Stimulated activated CD8-positive, alpha-beta memory T cell treated with anti-CD3 and anti-CD28 coated beads, Interleukin-12 subunit alpha, Interleukin-12 subunit beta, amount 100 ng/mL, for 1 hour (primary cell): ENCODE measurements at places on chromosomes 4 and X.

DNA sequence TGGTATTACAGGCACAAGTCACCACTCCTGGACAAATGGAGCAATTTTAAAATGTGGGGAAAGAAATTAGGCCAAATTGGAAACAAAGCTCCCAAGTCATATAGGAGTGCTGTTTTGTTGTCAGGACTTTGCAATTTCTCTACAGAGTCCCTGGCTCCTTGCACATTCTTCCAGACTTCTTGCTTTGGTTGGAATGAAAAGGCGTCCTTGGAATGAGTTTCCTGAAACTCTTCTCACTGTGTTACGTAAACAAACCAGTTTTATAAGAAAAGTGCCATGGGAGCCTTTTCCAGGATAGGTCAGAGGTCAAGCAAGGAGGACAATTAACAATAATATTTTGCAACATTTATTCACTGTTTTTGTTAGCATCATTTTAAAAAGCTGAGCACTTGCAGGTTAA, 32.4 kb upstream of the KIT start:
- DNase-seq, result no peak

- DNase-seq, result no peak
Observed at GRCh38 chrX:69128588-69128987, 36.7 kb downstream of the PJA1 start.

- no peak for DNase-seq
Observed at GRCh38 chrX:68183612-68184214, 249.6 kb downstream of the OPHN1 start.

DNA sequence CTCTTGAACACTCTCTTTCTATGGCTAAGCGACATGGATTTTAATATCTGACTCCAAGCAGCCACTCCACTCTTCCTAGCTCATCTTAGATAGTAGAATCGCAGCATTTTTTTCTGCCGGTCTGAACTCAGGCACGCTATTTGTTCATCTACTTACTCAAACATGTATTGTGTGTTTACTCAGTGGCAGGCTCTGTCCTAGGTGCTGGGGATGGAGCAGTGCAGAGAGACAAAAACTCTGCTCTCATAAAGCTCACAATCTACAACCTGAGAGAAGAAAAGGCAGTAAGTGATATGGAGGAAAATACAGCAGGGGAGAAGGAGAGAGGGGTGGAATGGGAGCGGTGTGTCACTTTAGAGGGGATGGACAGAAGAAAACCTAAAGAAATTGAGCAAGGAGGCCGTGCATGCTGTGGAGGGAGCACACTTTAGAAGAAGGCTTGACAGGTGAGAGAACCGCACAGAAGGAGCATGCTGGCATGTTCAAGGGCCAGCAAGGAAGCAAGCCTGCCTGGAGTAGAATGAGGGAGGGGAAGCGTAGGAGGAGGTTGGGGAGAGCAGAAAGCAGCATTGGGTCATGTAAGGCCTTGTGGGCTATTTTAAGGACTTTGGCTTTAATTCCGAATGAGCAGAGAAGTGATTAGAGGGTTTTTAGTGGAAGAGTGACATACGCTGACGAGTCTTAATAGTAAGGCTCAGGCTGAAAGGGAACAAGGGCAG, 132.0 kb downstream of the ANK2 start:
- DNase-seq, result no peak

DNA sequence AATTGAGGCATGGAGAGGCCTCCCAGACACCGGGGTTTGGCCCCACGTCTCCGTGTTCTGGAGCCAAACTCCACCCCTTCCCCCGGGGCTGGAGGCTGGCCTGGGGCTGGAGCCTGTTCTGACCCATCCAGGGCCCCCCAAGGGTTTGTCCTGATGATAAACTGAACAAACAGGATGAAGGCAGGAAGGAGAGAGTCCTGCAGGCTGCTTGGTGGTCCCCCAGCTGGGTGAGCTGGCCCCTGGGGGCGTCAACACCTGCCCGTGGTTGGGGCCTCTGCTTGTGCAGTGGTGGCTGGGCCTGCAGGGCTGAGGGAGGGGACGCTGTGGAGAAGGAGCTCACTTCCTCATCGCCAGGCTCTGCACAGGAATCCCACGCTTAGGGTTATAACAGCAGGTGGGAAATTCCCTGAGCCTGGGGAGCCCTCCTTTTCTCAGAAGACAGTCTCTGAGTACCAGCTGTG, 2.3 kb downstream of the SH3TC1 start:
- DNase-seq, result no peak

DNA sequence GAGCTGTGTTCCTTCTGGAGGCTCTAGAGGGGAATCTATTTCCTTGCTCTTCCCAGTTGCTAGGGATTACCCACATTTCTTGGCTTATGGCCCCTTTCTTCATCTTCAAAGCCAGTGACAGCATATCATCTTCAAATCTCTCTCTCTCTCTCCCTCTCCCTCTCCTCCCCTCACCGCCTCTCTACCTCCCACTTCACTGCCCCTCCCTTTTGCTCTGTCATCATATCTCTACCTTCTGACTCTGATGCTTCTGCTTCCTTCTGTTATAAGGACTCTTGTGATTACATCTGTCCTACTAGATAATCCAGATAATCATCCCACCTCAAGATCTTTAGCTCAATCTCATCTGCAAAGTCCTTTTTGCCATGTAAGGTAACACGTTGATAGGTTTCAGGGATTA, 93.1 kb upstream of the TEX13D start:
- no peak for DNase-seq

- DNase-seq, result no peak
Observed at GRCh38 chr4:136690360-136690759, 841.9 kb downstream of the PCDH18 start.

DNA sequence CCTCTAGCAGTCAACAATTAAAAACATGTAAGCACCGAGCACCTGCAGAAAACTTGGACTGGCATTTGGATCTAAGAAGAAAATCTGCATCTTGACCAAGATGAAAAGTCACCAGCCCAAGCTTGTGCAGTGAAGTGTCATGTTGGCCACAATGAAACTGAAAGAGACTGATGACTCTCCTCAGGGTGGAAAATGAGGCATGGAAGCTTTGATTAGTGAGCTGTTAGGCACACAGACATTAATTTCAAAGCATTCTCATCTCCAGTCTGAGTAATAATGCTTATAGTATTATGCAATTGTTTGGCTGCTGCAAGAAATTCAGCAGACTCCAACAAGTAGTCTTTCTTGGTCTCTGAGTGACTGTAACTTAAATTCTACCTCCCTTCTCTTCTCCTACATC, 150.1 kb downstream of the AR start:
- DNase-seq, result no peak

GRCh38 chrX:153413731-153414130, 2.5 kb downstream of the ZFP92 start:
- DNase-seq, result no peak

GRCh38 chrX:150880808-150881165, 17.7 kb downstream of the CD99L2 start:
- no peak for DNase-seq

- no peak for DNase-seq
Observed at GRCh38 chr4:173273941-173274340, 60.2 kb downstream of the HMGB2 start.

GRCh38 chr4:168849030-168849675, 160.9 kb downstream of the CBR4 start:
- no peak for DNase-seq

- DNase-seq, result no peak
Observed at GRCh38 chr4:25650311-25650710, 5.3 kb upstream of the SLC34A2 start.

- DNase-seq, result no peak
Observed at GRCh38 chr4:87051121-87051713, 116.4 kb downstream of the AFF1 start.

- DNase-seq, result no peak
Observed at GRCh38 chr4:110034026-110034393, 121.3 kb downstream of the EGF start.

DNA sequence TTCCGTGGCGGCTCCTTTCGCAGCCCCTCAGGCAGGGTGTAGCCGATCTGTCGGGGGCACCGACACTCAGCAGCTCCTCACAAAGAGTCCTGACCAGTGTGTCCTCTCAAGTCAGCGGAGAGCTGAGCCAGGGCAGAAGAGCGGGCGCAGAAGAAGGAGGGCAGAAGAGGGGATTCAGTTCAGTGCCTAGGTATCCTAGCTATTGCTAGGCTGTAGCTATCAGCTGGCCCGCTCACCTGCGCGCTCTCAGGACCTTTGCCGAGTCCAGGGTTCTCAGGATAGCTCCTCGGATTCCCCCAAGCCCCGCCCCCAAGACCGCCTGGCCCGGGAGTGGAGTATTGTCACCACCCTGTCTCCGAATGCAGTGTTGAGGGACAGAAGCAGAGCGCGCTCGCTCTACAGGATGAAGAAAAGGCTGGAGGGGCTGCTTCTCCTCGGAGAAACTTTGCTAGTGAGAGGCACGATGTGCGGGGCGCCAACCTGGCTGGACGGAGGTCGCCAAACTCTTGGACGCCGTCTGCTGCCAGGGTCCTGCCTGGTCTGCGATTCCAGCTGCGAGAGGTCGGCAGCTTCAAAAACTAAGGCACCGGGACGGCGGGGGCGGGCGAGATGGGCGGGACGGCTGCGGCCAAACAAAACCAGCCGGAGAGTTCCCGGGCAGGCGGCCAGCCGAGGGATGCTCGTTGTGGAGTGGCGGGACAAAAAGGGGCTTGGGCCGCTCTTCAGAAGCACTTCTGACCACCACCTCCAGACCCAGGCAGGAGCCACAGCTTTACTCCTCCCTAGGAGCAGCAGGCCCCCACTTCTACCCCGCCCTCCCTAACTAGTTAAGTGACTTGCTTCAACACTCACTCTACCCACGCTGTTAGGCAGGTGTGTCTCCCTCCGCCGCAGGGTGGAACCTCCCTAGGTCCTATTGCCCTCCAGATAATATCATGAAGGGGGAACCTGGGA, at the start of gene XKRX:
XKRX (minus strand) TSS at position 258 of the 954 bp plus-strand sequence. CDS start 613 bp downstream, outside the sequence.
- peak; percentile 6 for DNase-seq

- DNase-seq, result no peak
Observed at GRCh38 chrX:73239242-73239641, 24.6 kb upstream of the NAP1L2 start.

GRCh38 chr4:75781305-75781704, 56.9 kb downstream of the USO1 start:
- DNase-seq, result no peak

DNA sequence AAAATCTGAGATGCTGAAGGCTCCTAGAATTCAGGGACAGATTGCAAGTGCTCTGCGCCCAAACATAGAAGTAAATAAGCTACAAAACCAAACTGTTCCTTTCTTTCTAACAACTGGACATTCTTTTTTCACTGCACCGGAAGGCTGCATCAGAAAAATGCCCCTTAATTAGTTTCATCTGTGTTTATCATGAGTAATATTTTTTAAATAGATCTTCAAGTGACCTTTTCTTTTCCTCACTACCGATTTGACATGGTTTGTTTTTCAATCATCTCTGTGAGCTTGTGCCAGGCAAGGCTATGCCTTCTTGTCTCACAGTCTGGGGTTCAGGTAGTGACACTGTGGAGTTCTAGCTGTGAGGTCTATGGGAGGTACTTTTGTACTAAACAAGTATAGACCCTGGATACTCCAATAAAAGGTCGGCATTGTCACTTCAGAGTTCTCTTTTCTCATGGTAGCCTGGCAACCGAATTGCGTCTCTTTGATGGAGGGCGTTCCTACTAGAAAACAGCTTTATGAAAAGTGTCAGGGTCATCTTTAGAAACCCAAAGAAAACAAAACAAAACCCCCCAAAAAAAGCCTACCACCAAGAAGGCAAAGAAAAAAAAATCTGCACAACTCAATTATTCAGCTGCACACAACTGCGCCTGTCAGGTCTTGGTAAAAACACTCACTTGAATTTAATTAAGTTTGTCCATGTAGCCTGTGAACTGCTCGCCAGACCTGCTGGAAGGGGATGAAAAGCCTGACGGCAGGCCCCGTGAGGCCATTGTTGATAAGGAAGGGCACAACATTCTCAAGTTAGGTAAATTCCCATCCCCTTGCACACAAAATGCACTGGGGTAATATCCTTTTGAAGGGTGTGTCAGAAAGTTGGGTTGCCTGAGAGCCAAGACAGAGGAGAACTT, 22.8 kb upstream of the ADAMTS3 start:
- DNase-seq, result no peak

GRCh38 chrX:129658429-129658828, 3.7 kb upstream of the APLN start:
- DNase-seq, result no peak

GRCh38 chr4:23878246-23878891, 11.5 kb downstream of the PPARGC1A start:
- DNase-seq, result no peak

GRCh38 chr4:124111922-124112321, 600.6 kb downstream of the ANKRD50 start:
- DNase-seq, result no peak

DNA sequence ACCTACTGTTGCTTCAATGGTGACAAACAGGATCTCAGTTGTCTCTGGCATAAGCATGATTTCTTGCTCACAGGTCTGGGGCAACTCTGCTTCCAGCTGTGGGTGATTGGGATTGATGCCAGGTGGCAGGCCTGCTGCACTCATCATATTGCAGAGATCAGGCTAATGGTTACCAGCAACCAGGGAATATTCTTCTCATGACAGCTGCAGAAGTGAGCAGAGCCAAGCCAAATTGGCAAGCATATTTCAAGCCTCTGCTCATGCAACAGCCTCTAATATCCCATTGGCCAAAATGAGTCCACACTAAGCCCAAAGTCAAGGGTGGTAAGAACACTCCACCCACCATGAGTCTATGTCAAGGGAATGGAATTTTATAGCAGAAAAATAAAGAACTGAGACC, 26.7 kb upstream of the TBC1D19 start:
- no peak for DNase-seq

- DNase-seq, result no peak
Observed at GRCh38 chr4:98720871-98721480, 62.6 kb upstream of the TSPAN5 start.

DNA sequence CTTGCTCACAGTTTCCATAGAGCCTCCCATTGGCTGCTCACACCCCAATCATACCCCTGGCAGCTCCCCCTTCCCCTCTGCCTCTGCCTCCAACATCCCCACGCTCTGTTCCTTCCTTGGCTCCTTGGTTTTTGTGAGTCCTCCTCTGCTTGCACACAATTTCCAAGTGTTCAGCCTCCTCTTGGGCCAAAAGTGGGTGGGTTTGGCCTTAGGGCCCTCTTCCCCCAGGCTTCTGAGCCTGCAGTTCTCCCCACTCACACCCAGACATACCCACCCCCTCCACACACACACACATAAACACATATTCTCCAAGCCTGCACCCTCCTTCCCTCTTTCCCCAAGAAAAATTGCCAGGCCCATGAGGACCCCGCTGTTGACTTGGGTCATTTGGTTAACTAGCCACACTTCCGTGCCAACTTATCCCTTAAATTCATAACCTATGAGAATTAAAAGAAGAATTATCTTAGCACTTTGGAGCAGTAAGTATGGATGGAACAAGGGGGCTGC, 4.5 kb downstream of the APLN start:
- no peak for DNase-seq

DNA sequence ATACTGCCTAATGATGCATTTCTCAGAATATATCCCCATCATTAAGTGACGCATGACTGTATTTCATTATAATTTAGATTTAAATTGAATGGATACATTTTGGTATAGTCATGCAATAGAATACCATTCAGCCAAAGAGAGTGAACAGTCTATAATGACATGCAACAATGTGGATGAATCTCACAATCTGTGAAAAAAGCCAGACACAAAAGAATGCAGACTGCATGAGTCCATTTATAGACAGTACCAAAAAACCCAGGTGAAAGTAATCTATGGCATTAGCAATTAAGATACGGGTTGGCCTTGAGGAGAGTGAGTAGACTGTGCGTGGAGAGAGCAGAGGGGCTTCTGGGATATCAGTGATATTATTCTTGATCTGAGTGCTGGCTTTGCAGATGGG, 239.7 kb upstream of the PGRMC2 start:
- DNase-seq, result no peak
